ENCODE measurements at places on chromosomes 12 and 14.

DNA sequence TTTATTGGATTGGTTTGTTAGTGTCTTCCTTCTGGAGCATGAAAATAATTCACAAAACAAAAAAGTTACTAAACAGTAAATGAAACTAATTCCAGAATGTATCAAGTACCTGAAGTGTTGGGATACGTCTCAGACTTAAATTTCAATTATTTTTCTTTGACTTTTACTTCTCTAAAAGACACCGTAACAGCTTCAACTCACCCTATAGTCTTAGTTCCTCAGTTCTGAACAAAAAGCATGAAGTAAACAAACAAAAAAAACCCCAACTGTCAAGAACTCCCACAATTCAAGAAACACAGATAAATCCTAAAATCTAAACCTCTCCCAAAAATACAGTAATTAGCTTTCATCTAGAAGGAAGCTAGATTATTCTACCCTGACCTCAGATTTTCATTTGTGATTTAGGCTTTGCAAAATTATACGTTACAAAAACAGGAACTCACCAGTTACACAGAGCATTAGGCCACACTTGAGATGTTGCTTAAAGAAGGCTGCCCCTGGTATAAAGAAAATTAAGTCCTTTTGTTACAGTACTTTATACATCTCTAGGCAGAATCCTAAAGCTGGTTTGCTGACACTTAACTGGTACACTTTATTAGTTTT is 10.2 kb downstream of the HEATR5A start:
- H3K4me1 ChIP-seq = peaks cover 30% of the 10 kb centered on the region
- H3K36me3 ChIP-seq = no peaks in the 10 kb centered on the region
- no peak for DNase-seq
- H3K4me3 ChIP-seq = no peak overlapping the region
- H3K27ac ChIP-seq = no peak overlapping the region
- no peaks in the 10 kb centered on the region for H3K27me3 ChIP-seq

- no peak overlapping the region for H3K27ac ChIP-seq
Measured at GRCh38 chr12:84315926-84316325, 596.7 kb downstream of the SLC6A15 start.

- peaks cover 21% of the 10 kb centered on the region for H3K4me1 ChIP-seq
- no peaks in the 10 kb centered on the region for H3K36me3 ChIP-seq
- DNase-seq = no peak
- H3K27me3 ChIP-seq = no peaks in the 10 kb centered on the region
- peak overlapping the region; percentile 82 for H3K4me3 ChIP-seq
Measured at GRCh38 chr12:68686262-68686594, 550 bp upstream of the NUP107 start.

DNA sequence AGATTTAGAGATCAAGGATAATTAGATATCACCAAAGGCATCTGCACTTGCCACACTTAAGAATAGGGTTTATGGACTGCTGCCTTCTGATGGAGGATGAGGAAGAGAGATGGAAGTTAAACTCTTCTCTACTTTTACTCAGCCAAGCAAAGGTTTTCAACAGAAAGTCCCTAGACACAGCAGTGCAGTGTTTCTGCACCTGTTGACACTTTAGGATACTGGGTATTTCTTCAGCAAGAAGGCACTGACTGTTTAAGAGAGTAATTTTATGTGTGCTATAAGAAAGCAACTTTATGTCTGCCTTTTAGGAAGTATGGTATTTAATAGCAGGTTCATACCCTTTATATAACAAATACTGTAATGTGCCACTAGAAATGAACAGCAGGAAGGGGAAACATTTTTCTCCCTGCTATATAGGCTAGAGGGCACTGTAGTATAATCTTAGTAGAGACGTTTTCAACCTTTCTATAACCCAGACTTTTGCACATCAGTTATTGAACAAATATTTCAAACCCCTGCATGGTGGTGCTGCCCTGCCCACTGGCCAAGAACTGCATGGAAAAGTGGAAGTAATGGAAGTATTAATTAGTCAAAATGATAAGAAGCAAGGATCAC is 225.0 kb upstream of the GRIP1 start:
- H3K27ac ChIP-seq = no peak overlapping the region
- H3K4me1 ChIP-seq = no peaks in the 10 kb centered on the region
- no peak overlapping the region for H3K4me3 ChIP-seq
- no peak for DNase-seq

- no peak overlapping the region for H3K4me3 ChIP-seq
- no peaks in the 10 kb centered on the region for H3K27me3 ChIP-seq
- H3K4me1 ChIP-seq = no peaks in the 10 kb centered on the region
- no peak overlapping the region for H3K27ac ChIP-seq
- DNase-seq = no peak
Measured at GRCh38 chr12:75364919-75365318, 26.0 kb upstream of the GLIPR1L2 start.

Measured in vagina (tissue), 2 donors.